CD4-positive, alpha-beta T cell treated with Interleukin-21 for 1 hour (primary cell): ENCODE measurements at places on chromosomes 4 and X.
A peak's percentile ranks its signal among the peaks of the same experiment; 100 is the strongest.

DNA sequence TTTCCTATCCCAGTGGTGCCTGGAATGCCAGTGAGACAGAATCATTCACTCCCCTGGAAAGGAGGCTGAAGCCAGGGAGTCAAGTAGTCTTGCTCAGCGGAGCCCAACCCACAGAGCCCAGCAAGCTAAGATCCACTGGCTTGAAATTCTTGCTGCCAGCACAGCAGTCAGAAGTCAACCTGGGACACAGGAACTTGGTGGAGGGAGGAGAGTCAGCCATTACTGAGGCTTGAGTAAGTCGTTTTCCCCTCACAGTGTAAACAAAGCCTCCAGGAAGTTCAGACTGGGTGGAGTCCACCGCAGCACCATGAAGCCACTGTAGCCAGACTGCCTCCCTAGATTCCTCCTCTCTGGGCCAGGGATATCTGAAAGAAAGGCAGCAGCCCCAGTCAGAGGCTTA, 283.2 kb upstream of the CPEB2 start:
- no peak for DNase-seq

GRCh38 chr4:69830192-69830559, 29.8 kb downstream of the SULT1E1 start:
- no peak for DNase-seq

- DNase-seq = no peak
Observed at GRCh38 chrX:34350561-34351335, 218.6 kb upstream of the FAM47A start.

- no peak for DNase-seq
Observed at GRCh38 chr4:166198041-166198440, 325.0 kb downstream of the TLL1 start.

DNA sequence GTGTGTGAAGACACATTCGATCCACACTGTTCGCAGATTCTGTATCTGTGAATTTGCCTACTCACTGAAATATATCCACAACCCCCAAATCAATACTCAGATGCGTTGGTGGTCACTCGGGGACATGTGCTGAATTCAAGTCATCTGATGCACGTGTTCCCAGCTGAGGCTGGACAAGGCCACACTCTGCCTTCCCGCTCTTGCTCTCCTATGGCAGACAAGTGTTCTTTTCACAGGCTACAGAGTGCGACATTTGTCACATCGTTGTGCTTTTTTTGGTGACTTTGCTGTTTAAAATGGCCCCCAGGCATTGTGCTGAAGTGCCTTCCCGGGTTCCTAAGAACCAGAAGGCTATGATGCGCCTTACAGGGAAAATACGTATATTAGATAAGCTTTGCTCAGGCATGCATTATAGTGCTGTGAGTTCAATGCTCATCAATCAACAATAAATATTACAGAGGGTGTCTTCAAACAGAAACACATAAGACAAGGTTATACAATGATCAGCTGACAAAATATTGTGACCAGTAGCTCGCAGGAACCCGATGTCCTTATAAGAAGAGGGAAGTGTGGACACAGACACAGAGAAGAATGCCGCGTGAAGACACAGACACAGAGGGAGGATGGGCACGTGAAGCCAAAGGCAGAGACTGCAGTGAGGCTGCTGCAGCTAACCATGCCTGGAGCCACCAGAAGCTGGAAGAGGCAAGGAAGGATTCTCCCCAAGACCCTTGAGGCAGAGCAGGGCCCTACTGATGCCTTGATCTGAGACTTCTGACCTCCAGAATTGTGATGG, 42.0 kb downstream of the IRF2 start:
- no peak for DNase-seq

- DNase-seq = no peak
Observed at GRCh38 chr4:37882665-37883296, 8.1 kb upstream of the TBC1D1 start.

DNA sequence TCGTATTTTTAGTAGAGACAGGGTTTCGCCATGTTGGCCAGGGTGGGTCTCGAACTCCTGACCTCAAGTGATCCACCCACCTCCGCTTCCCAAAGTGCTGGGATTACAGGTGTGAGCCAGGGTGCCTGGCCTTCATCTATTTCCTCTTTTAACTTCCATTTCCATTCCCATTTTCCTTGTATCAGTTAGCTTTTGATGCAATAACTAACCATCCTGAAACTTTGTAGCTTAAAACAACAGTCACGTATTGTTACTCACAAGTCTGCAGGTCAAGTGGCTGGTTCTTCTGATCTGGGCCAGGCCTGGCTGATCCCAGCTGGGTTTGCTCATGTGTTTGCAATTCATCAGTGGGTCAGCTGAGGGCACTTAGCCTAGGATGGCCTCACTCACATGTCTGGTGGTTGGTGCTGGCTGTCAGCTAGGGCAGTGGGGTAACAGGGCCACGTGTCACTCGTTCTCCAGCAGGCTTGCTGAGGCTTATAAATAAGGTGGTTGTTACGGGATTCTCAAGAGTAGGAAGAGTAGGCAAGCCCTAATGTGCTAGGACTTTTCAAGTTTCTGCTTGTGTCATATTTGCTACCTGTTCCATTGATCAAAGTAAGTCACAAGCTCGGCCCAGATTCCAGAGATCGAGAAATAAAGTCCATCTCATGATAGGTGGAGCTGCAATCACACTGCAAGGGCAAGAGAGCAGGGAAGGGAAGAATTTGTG, 88.2 kb downstream of the SOWAHB start:
- DNase-seq = no peak

DNA sequence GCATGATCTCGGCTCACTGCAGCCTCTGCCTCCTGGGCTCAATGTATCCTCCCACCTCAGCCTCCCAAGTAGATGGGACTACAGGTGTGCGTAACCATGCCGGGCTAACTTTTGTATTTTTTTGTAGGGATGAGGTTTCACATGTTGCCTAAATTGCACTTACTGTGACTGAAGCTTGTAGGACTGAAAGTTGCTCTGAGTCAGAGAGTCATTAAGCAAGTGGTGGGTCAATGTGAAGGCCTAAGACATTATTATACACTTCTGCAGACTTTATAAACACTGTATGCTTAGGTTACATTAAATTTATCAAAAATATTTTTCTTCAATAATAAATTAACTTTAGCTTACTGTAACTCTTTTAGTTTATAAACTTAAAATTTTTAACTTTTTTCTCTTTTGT, 170.2 kb downstream of the FAT4 start:
- DNase-seq = no peak

- DNase-seq = no peak
Observed at GRCh38 chrX:153657161-153657560, 10.2 kb downstream of the DUSP9 start.

- DNase-seq = no peak
Observed at GRCh38 chr4:172683021-172683420, 485.6 kb upstream of the GALNT7 start.

DNA sequence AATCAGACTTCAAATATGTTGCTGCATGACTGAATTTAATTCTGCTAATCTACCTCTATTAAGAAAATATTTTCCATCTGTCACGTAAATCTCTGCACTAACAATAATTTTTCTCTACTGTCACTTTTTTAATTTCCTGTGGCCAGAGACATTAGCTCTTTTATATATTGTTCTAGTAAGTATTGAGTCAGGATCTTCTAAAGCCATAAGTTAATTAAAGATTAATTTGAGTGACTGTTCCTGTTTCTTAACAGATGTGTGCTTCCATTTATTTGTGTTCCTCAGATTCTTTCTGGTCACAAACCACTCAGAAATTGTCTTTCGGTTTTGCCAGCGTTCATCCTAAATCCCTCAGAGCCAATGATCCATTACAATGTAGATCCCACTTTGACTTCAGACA, 2.4 kb upstream of the SMR3B start:
- no peak for DNase-seq

DNA sequence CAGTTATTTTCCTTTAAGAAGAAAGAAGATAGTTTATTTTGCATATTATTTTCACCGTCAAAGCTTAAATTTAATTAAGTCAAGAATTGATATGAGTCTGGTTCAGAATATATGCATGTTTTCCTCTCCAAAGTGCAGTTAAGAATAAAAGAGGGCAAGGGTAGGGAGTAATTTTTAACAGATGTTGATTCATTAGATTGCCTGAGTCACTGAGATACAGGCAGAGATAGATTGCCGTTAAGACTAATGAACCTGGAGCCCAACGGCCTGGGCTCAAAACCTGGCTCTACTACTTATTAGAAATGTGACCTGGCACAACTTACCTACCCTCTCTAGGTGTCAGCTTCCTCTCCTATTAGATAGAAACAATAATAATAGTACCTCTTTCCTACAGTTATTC, 1037.4 kb upstream of the PABPC4L start:
- no peak for DNase-seq

GRCh38 chrX:70478526-70479245, 34.1 kb downstream of the DLG3 start:
- no peak for DNase-seq

- DNase-seq = no peak
Observed at GRCh38 chrX:40402831-40403533, 177.8 kb upstream of the ATP6AP2 start.

GRCh38 chr4:185695743-185696142, 116.3 kb downstream of the SORBS2 start:
- no peak for DNase-seq

- no peak for DNase-seq
Observed at GRCh38 chrX:56791456-56791855, 62.4 kb downstream of the NBDY start.

DNA sequence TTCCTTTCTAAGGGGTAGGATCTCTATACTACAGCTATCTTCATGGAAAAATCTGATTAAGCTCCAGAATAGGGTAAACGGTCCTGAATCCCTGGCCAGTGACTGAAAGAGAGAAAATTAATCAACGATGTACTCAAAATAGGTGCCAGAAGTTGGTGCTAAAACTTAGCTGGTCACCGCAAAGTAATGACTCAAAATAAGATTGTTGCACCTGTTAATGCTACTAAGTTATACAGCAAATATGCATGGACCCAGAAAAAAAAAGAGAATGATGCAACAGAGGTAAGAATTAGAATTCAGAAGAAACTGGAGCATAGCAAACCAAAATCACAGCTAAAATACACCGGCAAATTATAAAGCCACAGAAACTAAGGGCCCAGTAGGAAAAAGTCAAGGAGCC, 239.7 kb upstream of the FAM241A start:
- DNase-seq = no peak

DNA sequence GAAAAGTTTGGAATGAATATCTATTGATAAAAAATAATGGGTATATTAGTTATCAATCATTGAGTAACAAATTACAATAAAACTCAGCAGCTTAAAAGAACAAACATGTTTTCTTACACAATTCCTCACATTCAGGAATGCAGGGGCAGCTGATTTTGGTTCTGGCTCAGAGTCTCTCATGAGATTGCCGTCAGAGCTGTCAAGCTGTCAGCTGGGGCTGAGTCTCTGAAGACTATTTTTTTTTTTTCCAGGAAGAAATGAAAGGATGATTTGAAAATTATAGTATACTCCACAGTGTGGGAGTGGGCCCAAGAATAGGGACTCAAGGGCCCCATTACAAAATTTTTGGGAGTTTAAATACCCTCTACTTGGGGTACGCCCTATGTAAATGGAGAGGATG, 219.1 kb downstream of the GC start:
- no peak for DNase-seq

GRCh38 chr4:83830138-83830888, 294.4 kb downstream of the GPAT3 start:
- DNase-seq = no peak

- DNase-seq = no peak
Observed at GRCh38 chrX:14598330-14598729, 69.0 kb downstream of the GLRA2 start.

DNA sequence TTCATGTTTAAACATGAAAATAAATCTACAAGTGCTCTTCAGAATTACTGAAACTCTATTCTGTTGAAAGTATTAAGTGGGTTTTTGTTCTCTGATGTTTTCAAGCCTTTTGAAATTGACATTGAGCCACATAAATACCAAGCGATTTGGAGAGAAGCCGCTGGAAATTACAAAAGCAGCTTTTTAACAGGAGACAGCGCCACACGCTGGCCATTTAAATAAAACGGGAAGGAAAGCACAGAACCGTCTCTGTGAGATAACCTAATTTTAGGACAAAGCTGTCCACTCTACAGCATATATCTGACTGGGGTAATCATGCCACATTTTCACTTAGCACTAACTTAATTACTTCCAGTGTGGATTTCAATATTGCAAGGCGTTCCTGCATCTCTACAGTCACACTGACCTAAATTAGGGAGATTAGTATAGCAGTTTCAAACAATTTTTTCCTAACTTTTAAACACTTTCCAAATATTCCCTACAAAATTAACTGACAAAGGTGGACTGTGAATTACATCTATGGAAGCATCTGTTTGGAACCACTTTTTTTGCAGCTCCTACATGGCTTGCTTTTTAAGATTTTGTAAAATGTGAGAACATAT, 6.8 kb upstream of the ANOS1 start:
- peak; percentile 25 for DNase-seq

DNA sequence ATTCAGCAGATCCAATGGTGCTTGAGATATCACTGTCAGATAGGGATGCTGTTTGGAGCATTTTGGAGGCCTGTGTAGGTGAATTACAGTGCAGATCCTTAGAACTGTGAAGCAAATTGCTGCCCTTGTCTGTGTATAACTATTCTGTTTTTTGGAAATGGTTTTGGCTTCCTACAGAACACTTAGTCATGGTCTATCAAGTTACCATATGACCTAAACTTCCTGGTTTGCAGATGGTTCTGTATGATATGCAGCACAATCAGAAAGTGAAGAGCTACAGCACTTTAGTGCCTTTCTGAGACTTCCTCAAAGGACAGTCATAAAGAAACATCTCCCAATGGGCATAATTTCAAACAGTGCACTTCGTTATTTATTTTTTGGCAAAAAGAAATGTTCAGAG, 688.6 kb downstream of the SH3BGRL start:
- DNase-seq = no peak

DNA sequence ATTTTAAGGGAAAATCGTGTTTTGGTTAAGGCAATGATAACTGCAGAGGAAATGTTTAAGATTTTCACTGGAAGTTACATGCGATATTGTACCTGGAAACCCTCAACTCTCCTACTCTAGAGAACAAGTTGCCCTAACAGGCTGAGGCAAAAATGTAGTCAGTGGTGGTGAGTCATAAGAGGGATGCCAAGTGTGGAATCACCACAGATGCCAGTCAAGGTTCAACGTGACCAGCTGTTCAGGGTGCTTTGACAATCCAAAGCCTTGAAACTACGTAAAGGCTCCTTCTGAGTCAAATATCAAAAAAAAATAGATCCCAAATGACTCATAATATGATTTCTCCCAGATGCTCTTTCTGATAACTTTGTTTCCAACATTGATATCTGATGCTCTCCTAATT, 77.9 kb upstream of the AFF2 start:
- no peak for DNase-seq

DNA sequence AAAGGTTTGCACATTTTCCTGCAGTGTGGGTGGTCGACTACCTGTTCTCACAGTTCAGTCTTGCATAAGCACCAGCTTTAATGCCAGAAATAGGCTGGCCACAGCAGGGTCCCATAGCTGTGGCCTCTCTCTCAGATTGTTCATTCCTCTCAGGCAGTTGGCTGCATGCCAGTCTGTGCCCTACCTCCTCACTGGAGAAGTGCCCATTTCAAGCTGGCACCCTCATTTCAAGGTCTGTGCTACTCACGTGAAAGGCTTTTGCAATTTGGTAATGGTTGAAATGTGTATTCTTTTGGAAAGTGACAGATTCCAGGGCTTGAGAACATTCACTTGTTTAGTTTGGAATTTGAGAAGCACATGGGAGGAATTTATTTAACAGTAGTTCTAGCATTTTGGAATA, 28.9 kb upstream of the MTMR1 start:
- DNase-seq = no peak

GRCh38 chrX:130770615-130771014, 132.4 kb downstream of the ENOX2 start:
- DNase-seq = no peak

- no peak for DNase-seq
Observed at GRCh38 chr4:71470524-71470923, 131.7 kb downstream of the SLC4A4 start.

GRCh38 chrX:63475200-63475599, 124.1 kb upstream of the SPIN4 start:
- DNase-seq = no peak
